ENCODE measurements at places on chromosomes 16 and 17. TPM values are rescaled to one million over a fixed set of nuclear protein-coding genes. Genes with fewer than 3 reads are reported as not detected.
A peak's percentile ranks its signal among the peaks of the same experiment; 100 is the strongest.

DNA sequence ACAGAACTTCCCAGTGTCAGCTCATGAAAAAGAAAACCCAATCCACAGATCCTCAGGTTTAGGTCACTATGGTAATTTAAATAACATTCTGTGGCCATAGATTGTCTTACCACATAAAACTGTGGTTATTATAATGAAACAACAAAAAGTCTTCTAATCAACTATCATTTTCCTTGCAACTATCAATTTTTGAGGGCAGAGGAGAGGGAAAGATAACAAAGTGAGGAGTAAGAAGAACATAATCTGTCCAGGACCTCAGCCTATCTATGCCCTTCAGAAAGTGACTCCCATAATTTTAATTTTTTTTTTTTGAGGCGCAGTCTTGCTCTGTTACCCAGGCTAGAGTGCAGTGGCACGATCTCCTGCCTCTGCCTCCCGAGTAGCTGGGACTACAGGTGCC, 4.0 kb upstream of the GGNBP2 start:
- H3K4me3 ChIP-seq, result no peak overlapping the region
- H3K36me3 ChIP-seq, result no peaks in the 10 kb centered on the region
- no peak for DNase-seq
- no peak overlapping the region for H3K27ac ChIP-seq
- peaks cover 18% of the 10 kb centered on the region for H3K4me1 ChIP-seq

GRCh38 chr17:75778861-75779249, 5.8 kb upstream of the UNK start:
- no peaks in the 10 kb centered on the region for H3K27me3 ChIP-seq
- peak overlapping the region; percentile 99 for H3K27ac ChIP-seq
- DNase-seq, result no peak
- peaks cover 69% of the 10 kb centered on the region for H3K4me1 ChIP-seq
- H3K36me3 ChIP-seq, result no peaks in the 10 kb centered on the region

GRCh38 chr16:56057151-56057550, 134.1 kb upstream of the GNAO1 start:
- DNase-seq, result no peak
- H3K27me3 ChIP-seq, result no peaks in the 10 kb centered on the region
- no peaks in the 10 kb centered on the region for H3K36me3 ChIP-seq
- no peaks in the 10 kb centered on the region for H3K4me1 ChIP-seq
- no peak overlapping the region for H3K4me3 ChIP-seq

DNA sequence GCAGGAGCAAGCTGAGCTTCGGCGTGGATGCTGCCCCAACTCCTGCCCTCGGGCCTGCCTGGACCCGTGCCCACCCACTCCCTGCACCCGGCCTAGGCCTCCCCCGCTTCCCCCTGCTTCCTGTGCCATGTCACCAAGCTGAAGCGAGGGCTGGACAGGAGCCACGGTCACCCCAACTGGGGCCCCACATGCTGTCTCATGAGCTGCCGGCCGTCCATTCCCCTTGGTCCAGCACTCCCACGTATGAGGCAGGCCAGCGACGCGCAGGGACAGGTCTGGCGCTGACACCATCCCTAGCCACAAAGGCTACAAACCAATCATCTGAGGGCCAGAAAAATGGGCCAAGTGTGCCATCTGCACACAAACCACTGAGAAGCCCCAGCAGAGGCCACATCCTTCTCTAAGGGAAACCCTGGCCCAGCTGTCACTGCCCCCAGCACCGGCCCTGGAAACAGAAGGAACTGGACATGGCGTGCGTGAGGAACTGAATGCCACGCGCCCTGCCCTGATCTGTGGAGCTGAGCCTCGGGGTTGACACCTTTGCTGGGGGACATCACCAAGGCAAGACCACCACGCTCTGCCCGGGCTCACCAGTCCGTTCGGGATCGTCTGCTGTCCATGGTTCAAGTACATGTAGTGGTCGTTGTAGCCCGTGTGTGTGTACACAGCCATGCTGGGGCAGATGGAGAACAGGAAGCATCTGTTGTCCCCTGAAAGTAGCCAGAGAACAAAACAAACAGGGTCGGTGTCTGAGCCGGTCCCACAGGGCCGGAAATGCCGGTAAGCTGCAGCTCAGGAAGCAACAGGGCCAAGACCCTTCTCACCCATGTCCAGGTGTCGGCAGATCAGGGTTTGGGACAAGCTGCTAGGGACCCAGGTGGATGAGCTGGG, 22.2 kb downstream of the MEAK7 start:
- no peaks in the 10 kb centered on the region for H3K36me3 ChIP-seq
- no peak overlapping the region for H3K27ac ChIP-seq
- H3K4me1 ChIP-seq, result peaks cover 4% of the 10 kb centered on the region
- H3K4me3 ChIP-seq, result no peak overlapping the region
- DNase-seq, result peak; percentile 89

DNA sequence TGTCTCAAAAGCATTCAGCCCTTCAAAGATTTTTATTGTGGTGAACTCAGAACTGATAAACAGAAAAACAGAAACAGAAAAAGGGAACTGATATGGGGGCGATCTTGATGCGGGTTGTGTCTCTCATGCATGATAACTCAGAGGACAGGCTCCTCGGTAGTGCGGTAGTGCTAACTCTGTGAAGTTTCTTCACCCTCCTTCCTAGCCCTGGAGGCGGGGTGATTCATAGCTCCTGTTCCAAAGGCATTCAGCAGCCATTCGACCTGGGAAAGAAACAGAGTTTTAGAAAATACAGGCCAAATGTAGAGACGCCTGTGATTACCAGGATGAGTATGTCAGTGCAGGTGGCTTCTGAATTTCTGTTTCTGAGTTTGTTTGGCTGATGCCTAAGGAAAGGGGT, 5.5 kb upstream of the MAF start:
- no peaks in the 10 kb centered on the region for H3K27me3 ChIP-seq
- DNase-seq, result no peak
- peaks cover 31% of the 10 kb centered on the region for H3K4me1 ChIP-seq

Gene C16orf96
- total RNA-seq, result not detected

Gene CXCL16
- 6.4 TPM for total RNA-seq
